ENCODE measurements at places on chromosomes 5 and 9.

DNA sequence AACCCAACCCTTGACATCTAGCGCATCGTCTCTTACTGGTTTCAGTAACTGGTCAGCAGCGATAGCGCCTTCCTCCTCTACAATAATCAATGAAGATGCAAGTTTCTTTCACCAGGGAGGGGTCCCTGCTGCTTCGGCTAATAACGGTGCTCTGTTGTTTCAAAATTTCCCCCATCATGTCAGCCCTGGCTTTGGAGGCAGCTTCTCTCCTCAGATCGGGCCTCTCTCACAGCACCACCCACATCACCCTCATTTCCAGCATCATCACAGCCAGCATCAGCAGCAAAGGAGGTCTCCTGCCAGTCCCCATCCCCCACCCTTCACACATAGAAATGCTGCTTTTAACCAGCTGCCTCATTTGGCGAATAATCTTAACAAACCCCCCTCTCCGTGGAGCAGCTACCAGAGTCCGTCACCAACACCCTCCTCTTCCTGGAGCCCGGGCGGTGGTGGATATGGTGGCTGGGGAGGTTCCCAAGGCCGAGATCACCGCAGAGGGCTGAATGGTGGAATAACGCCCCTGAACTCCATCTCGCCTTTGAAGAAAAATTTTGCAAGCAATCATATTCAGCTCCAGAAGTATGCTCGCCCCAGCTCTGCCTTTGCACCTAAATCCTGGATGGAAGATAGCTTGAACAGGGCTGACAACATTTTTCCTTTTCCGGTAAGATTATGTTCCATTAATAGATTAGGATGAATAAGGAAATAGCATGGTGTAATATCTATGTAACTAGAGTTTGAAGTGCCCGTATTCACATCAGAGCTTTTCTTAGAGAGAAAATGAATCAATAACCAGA, 2.2 kb downstream of the CPEB4 start:
- DNase-seq = no peak

GRCh38 chr5:142783601-142784341, 13.6 kb downstream of the ARHGAP26 start:
- DNase-seq = no peak

DNA sequence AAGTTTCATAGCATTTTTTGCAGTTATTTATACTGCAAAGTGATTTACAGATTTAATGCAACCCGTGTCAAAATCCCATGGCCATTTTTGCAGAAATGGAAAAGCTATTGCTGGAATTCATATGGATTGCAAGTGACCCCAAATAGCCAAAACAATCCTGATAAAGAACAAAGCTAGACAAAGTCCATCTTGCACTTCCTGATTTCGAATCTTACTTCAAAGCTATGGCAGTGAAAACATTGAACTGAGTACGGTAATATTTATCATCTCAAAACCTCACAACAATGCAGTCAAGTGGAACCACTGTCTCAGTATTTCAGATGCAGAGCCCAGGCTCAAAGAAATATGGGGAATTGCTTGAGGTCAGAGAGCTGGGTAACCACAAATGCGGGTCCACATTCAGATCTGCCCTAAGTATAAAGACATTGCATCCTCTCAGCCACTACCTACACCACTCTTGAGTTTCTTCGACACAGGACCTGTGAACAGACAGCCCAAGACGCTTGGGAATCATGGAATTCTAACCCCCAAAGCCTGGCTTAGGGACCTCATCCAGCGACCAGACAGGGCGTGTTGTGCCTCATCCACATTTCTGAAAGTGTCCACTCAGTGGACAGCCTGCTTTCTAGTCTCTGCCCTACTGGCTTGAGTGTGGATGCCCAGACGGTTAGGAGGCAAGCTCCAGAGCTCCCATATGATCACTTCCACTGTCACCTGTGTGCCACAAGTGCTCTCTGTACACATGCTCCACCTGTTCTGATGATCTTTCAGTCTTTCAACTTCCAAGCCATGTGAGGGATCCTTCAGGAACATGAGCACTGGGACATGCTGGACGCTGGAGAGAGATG, 39.3 kb upstream of the KCNIP1 start:
- no peak for DNase-seq

GRCh38 chr5:73642344-73642743, 16.3 kb downstream of the ARHGEF28 start:
- no peak for DNase-seq

DNA sequence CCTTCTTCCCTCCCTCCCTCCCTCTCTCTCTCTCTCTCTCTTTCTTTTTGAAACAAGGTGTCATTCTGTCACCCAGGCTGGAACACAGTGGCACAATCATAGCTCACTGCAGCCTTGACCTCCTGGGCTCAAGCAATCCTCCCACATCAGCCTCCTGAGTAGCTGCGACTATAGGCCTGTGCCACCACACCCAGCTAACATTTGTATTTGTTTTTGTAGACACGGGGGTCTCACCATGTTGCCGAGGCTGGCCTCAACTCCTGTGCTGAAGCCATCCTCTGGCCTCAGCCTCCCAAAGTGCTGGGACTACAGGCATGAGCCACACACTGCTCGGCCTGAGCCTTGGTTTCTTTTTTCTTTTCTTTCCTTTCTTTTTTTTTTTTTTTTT, 45.8 kb downstream of the PLPP7 start:
- no peak for DNase-seq

DNA sequence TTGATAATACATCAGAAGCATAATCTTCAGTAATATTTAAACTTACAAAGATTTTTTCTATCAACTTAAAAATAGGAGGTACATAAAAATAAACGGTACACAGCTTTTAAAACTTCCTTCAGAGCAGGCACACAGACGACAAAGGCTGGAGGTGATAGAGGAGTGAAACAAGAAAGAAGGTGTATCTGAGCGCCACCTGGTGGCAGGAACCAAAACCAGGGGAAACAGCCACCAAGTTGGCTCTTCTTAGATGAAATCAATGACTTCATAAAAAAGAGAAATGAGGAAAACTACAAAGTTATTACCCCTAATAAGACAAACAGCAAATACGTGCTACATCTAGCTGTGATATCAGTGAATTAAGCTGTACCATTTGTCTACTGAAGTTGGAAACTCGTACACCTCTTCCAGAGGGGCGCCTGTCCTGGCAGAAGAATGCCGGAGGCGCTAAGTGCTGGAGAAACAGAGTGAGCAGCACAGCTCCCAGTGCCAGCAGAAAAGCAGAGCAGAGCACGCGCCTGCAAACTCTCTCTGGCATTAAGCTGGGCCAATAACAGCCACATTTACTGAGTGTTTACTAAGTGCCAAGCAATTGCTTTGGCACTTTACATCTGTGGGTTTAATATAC, 85.9 kb downstream of the SETX start:
- peak; percentile 6 for DNase-seq

GRCh38 chr9:88322906-88323566, 65.2 kb upstream of the SPIN1 start:
- DNase-seq = no peak

GRCh38 chr9:129331772-129332500, 153.9 kb upstream of the IER5L start:
- no peak for DNase-seq

Measured in NCI-H187 treated with DMSO at 0.1 percent for 48 hours (cell line).